ENCODE measurements at places on chromosomes 13 and 19.

DNA sequence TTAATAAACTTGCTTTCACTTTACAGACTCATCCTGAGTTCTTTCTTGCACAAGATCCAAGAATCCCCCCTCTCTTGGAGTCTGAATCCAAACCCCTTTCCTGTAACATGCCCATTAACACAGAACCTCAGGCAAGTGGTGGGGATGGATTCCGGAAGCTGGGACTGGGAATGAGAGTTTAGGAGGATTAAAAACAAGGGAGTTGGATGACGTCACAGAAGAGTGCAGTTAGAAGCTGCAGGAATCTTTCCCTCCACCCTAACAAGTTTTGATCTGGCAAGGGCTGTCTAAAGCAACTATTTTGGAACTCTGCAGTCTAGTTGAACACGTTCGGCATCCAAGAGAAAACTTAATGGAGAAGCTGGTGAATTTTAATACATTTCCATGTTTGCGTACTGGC lies 48.2 kb upstream of the PEPD start:
- no peak for DNase-seq

GRCh38 chr13:97921176-97921816 lies 32.2 kb upstream of the IPO5 start:
- DNase-seq: no peak

DNA sequence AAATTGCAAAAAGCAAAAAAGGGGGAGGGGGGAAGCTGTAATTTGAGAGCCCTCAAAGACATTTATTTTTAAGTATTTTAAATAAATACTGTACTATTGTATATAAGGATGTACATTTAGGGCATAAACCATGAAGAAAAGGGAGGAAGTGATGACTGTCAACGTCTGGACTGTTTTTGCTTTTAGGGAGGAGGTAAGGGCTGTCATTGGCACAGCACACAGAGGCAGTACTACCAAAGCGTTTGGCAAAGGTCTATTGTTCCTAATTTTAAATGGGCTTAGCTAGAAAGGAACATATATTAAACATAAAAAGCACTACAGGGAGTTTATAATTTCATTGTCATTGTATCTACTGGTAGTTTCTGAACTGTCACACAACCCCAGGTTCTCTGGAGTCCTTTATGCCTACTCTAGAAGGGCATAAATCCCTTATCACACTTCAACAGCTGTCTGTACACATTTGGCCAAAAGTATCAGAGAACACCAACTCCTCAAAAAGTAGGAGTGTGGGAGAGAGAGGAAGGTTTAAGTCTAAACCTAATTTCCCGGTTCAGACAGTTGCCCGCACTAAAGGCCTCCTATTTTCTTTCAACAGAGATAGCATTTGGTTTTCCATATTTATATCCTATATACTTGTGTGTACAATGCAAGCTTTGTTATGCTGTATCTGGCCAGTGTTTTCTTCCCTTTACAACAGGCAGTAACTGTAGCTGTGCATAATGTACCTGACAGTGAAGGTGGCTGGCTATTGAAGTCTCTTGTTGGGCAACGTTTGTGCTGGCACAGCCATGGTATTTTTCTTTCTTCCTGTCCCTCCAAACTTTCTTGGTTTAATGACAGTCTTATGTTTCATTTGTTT lies 406.2 kb downstream of the KLF5 start:
- DNase-seq: no peak

GRCh38 chr13:52047463-52047862 lies 23.0 kb downstream of the UTP14C start:
- DNase-seq: no peak

DNA sequence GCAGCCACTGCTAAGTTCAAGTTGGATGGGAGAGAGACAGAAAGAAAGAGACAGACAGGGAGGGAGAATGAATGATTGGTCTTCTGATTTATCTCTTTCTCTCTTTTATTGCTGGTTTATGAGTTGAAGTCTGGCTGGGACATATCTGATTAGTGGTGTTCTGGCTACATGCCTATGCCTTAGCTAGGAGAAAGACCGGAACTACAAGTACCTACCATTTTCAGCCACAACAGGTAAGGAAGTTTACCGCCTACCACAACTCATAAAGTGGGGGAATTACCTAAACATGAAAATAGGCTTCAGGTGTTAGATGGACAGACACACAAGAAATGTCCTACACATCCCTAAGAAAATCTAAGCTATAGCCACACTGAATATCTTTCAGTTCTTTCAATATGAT lies 36.6 kb upstream of the GPC6 start:
- no peak for DNase-seq

DNA sequence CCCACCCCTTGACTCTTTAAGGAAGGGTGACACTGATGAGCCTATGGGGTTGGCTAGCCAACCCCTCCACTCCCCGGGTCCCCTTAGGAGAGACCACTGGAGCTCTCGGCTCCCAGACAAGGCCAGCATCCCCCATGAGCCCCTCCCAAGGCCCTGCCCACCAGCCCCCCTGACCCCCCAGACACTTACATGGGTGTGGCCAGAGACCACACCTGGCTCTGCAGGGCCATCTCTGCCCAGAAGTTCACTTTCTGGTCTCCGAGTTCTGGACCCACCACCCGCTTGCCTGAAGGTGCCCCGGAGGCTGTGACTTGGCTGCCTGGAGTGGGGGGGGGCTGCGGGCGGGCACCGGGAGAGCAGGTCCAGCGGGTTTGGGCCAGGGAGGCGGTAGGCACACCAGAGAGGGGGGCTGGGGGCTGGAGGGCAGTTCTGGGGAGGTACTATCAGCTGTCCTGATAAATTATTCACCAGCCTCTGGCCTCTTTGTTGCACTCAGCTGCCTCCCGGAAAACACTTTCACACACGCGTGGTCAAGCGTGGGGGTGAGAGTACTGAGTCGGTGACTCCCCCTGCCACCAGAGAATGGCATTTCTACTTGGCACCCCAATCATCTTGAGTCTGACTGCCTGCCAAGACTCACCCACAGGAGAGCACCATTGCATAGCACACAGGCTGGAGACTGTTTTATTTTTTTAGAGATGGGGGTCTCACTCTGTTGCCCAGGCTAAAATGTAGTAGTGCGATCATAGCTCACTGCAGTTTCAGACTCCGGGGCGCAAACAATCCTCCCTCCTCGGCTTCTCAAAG lies at the start of gene PALM3:
Gene PALM3 (minus strand): TSS at position 326 of the 807 bp plus-strand sequence. CDS start 96 bp downstream, at position 230.
- no peak for DNase-seq

DNA sequence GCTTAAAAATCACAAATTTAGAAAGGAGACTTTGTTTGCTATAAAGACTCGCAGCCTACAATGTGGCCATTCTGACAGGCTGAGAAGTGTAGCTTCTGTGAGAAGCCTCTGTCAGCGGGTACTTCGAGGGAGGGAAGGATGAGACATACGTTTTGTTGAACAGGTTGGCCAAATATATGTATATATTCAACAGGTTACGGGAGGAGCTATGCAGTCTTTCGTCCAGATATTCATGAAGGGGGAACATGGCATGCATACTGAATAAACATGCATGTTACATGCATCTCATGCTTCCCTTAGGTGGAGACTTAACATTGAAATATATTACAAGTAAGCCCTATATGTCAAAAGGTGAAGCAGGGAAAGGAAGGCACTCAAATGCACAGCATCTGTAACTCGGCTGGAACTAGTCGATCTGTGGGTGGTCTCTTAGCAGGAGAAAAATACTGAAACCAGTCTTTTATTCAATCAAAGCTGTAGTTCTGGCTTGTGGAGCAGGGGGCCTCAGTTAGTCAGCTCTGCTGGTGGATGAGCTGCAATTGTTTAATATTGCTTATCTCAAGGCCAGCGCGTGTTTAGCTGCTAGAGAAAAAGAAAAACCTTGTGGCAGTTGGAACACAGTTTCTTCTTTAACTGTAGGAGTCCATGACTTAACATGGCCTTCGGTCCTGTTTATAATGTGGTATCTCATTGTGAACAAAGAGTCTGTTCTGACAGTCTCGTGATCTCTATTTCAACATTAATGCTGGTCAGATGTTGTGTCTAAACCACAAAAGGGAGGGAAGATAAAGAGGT lies 94.3 kb downstream of the FAM216B start:
- DNase-seq: no peak

- no peak for DNase-seq
These were observed 26.4 kb upstream of the OLFM2 start for GRCh38 chr19:9962623-9963290.

- DNase-seq: no peak
These were observed 56.5 kb downstream of the CDK8 start for GRCh38 chr13:26310470-26310869.

GRCh38 chr13:72507416-72508199 lies 219.8 kb downstream of the MZT1 start:
- DNase-seq: no peak

DNA sequence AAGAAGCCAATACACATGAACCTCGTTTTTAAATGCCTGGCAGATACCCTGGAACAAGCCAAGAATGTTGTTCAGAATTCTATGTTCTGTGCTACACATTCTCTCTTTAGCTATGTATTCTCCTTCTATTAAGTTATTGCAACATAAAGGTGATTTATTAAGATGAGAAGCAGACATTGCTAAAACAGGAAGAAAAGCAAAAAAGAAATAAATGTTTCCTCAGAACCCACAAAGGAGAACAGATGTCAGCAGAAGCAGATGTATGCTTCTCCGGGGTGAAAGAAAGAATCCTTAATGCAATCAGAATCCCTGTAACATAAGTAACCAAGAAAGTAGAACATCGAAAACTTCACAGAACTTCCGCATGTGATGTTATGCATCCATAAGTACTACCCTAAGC lies 302.9 kb downstream of the DCT start:
- no peak for DNase-seq

GRCh38 chr13:74978591-74978990 lies 503.4 kb downstream of the TBC1D4 start:
- no peak for DNase-seq

DNA sequence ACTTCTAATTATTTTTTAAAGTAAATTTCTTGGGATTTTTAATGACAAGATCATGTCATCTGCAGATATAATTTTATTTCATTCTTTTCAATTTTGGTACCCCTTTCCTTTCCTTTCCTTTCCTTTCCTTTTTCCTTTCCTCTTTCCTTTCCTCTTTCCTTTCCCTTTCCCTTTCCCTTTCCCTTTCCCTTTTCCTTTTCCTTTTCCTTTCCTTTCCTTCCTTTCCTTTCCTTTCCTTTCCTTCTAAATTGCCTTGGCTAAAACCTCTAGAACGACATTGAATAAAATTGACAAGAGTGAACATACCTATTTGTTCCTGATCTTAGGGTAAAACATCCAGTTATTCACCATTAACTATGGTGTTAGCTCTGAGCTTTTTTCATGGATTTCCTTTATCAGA lies 334.1 kb downstream of the NDFIP2 start:
- no peak for DNase-seq
